ENCODE measurements at places on chromosomes 2 and 18.

- peak; percentile 94 for DNase-seq
Measured at GRCh38 chr2:164069540-164069939, 333.7 kb upstream of the FIGN start.

DNA sequence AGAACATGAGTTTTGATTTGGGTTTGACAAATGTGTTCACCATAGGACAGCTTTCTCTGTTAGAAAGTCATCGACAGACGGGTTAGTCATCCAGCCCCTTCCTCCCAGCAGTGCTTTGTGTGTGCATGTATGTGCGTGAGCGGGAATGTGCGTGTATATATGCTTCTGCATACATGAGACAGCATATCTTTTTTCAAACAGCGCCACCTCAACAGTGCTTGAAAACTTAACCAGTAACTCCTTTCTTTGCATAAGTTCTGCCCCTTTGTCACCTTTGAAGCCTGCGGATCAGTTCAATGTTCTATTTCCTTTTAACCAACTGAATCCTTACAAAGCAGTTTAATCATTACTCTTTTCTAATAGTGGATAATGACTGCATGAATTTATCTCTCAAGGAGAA is 351.4 kb downstream of the LPIN1 start:
- no peak for DNase-seq

DNA sequence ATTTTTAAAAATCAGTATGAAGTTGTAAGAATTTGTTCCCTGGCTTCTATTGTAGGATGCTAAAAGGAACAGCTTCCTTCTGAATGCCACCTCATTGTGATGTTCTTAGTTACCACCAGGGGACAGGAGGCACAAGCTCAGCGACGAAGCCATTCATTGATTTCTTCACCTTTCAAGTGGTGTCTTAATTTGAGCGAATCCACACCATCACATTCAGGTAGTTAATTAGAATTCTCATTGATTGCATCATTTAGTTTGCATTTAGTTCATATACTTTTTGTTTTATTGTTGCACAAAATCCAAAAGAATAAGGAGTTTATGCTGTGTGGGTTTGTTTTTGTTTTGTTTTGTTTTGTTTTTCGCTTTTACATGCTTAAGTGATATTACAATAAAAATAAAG is 23.1 kb downstream of the CYP27C1 start:
- peak; percentile 31 for DNase-seq

- no peak for DNase-seq
Measured at GRCh38 chr18:74577019-74577418, 20.7 kb upstream of the ZNF407 start.

DNA sequence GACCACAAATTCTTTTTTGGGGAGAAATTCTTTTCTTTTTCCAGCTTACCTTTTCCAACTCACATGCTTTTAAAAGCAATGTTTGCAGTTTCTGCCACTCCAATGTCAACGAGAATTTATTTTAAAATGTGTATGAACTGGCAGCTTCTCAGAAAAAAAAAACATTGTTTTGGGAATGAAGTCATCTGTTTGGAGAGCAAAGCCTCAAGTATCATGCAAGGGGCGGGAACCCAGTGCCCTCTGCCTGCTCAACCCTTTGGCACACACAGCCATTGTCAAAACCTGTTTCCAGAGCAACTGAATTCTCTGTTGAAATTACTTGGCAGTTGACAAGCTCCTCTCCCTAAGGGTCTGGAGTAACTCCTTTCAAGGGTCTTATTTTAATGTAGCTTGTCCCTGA is 128.5 kb downstream of the QPCT start:
- DNase-seq = peak; percentile 70

DNA sequence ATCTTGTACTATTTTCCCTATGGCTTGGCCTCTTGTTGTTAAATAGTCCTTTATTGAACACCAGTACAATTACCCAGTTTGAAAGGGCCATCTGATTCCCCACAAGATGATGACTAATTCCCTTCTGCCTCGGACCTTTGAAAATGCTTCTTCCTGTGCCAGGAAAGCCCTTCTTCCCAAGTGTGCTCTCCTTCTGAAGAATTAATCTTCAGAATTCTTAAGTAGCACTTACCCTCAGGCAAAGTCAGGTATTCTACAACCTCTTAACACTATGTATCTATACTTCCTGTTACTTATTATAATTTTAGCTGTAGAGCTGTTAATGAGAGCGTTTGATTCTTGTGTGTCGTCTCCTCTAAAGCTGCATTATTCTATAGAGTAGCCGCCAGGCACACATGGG is 28.6 kb upstream of the MEX3C start:
- no peak for DNase-seq

- no peak for DNase-seq
Measured at GRCh38 chr2:46943881-46944798, 28.5 kb upstream of the MCFD2 start.

- DNase-seq = no peak
Measured at GRCh38 chr2:234048049-234048448, 2.5 kb upstream of the SPP2 start.

DNA sequence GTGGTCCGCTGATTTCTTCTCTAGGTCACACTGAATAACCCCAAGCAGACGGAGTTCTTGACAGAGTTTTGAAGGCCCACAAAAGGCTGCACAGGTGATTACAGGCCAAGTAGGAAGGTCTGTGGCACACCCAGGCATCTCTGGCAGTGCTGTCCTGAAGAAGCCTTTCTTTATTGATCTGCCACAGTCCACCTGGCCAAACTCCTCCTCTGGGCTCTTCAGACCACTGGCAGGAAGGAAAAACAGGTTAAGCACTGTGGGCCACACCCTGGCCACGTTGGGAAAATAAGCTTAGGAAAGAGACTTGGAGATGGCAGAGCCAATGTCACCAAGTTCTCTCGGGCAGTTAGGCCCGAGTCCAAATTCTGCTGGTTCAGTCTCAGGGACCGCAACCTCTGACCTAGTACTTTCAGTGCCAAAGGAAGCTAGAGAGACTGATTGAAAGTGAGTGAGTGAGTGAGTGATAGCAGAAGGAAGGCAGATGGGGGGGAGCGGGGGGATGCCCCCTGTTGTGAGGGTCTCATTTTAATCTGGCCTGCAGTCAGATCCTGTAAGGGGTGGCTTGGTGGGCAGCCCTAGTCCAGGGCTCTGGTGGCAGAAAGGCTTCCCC is 102.9 kb downstream of the TGFA start:
- no peak for DNase-seq

DNA sequence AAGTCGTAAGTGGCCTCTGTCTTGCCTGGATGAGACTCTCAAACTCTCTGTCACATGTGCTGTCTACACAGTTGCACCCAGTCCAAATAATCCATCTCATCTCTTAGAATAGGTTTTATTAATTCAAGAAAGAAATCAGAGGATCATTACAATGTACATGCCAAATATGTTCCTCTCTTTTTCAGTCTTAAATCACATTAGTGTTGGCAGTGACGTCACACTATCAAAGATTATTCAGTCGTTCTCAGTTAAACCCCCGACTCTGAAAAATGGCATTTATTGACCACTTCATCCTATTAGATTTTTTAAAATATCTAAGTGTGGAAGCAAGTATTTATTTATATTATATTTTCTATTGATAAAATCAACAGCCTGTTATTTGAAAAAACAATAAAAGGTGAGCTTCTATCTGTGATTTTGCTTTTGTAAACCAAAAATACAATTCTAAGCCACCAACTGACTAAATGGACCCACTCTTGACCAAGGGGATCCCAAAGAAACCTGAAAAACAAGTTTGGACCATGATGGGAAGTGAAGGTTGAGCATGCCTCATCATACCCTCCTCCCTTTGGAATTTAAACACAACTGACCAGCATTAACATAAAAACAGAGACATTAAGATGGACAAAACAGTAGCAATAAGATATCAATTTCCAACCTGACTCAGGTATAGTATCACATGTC is 1894.4 kb upstream of the LRRTM1 start:
- DNase-seq = no peak

- no peak for DNase-seq
Measured at GRCh38 chr2:55010915-55011314, 39.3 kb downstream of the RTN4 start.

- DNase-seq = peak; percentile 3
Measured at GRCh38 chr2:67437114-67437513, 40.0 kb downstream of the ETAA1 start.

DNA sequence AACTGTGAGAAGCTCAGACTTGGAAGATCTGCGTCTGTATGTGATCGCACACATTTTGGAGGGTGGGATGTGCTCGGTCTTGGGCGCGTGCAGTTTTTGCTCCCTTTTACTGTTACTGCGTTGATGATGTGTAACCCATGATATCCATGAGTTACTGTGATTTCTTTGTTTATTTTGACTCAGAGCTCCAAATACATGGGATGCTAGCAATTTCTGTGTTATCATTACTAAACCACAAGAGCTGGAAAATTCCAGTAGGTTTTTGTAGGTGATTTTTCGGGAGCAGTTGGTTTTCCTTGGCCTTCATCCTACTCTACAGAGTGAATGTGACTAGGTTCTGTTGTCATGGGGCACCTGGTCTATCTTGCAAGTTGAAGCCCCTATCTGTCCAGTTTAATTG is 124.2 kb downstream of the AGAP1 start:
- no peak for DNase-seq

DNA sequence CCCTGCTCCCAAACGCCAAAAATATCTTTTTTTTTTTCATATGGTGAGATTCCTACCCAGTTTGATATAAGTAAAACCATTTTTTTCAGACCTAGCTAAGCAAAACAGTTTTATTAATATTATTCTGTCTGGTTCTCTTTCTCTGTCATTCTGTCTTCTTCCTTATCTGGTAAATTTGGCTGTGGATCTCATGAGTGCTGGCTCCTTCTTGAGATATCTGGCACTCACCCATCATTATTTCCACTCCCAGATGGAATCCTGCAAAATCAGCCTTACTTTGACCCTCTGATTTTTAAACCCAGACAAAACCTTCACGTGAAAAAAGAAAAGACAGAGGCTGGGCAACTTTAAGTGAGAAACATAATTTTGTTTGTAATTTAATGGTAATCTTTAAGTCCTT is 373.6 kb downstream of the NYAP2 start:
- no peak for DNase-seq

DNA sequence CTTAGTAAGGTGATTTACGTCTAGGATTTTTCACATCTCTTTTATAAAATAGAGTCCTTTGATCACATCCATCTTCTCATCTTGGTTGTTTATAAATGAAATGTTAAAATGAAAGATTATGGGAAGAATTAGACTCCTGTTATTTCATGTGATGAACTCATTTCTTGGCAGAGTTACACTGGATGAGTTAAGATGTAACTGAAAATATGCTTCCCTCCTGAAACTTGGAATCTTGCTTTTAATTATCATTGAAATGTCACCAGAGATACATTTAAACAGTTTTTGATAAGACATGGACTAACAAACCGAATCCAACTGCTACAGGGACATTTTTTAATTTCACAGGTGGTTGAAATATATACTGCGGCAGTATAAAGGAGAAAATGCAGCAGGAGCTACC is 274.0 kb downstream of the DLGAP1 start:
- no peak for DNase-seq

GRCh38 chr2:236210536-236210935 is 42.4 kb upstream of the GBX2 start:
- no peak for DNase-seq

DNA sequence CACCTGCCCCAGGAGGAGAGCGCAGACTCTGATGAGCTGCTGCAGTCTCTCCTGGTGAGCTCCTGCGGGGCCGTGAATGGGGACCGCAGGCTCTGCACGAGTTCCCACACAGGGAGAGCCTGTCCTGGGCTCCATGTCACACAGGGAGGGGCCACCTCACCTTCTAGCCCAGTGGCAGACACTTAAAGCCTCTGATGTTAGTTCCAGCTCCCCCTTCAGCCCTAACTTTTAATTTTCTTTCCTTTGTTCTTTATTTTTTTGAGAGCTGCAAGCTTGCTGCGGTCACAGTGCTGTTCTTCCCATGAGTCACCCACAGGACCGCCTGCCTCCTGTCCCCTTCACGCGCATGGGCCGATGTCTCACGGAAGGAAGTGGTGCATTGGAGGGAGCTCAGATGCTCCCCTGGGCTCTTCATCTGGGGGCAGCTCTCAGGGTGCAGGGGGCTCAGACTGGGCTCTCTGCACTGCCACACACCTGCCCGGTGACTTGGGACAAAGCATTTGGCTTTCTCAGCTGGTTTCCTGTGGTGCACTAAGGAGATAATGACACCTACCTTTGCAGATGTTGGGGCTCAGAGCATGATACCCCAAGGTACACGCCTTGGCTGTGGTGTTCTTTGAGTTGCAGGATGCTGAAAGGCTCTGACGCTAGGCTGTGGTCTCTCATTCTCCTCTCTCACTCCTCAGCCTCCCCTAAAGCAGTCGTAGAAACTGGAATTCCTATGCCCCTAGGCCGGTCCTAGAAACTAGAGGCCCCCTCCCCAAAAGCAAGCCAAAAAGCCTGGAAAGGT is 37.2 kb upstream of the PXDN start:
- no peak for DNase-seq

DNA sequence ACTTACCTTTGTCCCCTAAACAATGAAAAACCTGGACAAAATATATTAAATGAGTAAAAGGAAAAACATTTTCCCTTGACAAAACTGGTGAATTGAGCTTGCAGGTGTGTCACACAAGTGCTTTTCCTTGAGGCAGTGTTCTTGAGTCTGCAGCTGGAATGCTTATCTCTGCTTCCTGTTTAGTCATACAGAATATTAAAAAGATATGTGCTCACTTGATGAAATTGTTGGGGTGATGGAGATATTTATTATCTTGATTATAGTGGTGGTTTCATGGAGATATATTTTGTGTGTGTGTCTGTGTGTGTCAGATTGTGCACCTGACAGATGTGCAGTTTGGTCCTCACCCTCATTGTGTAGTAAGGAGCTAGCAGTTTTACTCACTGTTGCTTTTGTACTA is 3.3 kb downstream of the TAF1B start:
- DNase-seq = no peak
